ENCODE measurements at places on chromosomes 2 and 18. TPM values are rescaled to one million over a fixed set of nuclear protein-coding genes. Genes with fewer than 3 reads are reported as not detected.

- no peak for DNase-seq
Measured at GRCh38 chr2:122859260-122859659, 1103.8 kb downstream of the TSN start.

- DNase-seq: no peak
Measured at GRCh38 chr2:85236084-85236483, 91.7 kb downstream of the TGOLN2 start.

Gene CHST9
- total RNA-seq: not detected

Gene PROKR1
- under 0.01 TPM for total RNA-seq

Measured in dermis microvascular lymphatic vessel endothelial cell (primary cell).